ENCODE measurements at places on chromosomes 6 and 20.

- DNase-seq: no peak
These were observed 46.5 kb downstream of the RRBP1 start for GRCh38 chr20:17635332-17636244.

- peak; percentile 3 for DNase-seq
These were observed 84.2 kb downstream of the UST start for GRCh38 chr6:148831064-148831463.

DNA sequence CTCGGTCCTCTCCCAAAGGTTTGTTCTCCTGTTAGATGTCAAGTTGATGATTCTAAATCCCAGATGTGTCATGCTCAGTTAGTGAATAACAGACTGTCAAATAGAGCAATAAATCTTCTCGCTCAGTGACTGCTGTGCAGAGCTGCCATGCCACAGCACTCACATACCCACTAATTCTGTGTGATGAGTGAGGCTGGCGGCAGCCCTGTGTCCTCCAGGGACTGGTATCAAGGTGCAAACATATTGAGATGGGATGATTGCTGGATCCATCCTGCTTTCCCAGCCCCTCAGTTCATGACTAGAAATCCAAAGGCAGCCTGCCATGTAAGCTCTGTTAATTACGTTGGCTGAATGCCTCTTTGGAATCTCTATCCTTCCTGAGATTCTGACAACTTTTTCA, 103.9 kb downstream of the OLIG3 start:
- DNase-seq: no peak

- no peak for DNase-seq
These were observed 3.9 kb downstream of the RAB44 start for GRCh38 chr6:36701401-36701991.

- no peak for DNase-seq
These were observed 93.9 kb upstream of the OGFRL1 start for GRCh38 chr6:71194724-71195123.

DNA sequence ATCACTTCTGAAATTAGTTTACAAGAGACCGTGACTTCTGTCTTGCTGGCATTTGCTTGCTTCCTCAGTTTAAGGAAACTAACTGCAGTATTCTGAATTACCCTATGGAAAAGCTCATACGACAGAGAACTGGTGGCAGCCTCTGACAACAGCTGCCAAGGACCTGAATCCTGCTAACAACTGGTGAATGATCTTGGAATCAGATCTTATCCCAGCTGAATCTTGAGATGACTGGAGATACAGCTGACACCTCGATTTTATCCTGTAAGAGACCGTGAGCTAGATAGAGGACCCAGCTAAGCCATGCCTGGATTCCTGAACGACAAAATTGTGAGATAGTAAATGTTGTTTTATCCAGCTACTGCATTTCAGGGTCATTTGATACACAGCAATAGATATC, 202.3 kb downstream of the OGFRL1 start:
- DNase-seq: no peak
